ENCODE measurements at places on chromosomes 4 and X. TPM values are rescaled to one million over a fixed set of nuclear protein-coding genes. Genes with fewer than 3 reads are reported as not detected.

Gene CDKL2
- 5.2 TPM for total RNA-seq

Gene RENBP
- not detected for total RNA-seq

Gene TCEAL9
- 44.5 TPM for total RNA-seq

Gene MAP3K15
- not detected for total RNA-seq

Gene CSAG2
- not detected for total RNA-seq

Gene COL25A1
- not detected for total RNA-seq

Gene GABRG1
- not detected for total RNA-seq

Gene FGB
- not detected for total RNA-seq

Gene PNMA6A
- not detected for total RNA-seq

Gene DCLK2
- not detected for total RNA-seq

Gene ITIH6
- not detected for total RNA-seq

Gene ANAPC4
- 22.3 TPM for total RNA-seq

Gene MAGEA10
- total RNA-seq = not detected

Gene PIGA
- total RNA-seq = 31.0 TPM

Gene ZGRF1
- total RNA-seq = 3.3 TPM

Gene KLHL15
- 4.8 TPM for total RNA-seq

Gene IL1RAPL1
- total RNA-seq = not detected

Measured in mammary epithelial cell (primary cell).